ENCODE measurements at places on chromosomes 5 and 9.
A peak's percentile ranks its signal among the peaks of the same experiment; 100 is the strongest.

DNA sequence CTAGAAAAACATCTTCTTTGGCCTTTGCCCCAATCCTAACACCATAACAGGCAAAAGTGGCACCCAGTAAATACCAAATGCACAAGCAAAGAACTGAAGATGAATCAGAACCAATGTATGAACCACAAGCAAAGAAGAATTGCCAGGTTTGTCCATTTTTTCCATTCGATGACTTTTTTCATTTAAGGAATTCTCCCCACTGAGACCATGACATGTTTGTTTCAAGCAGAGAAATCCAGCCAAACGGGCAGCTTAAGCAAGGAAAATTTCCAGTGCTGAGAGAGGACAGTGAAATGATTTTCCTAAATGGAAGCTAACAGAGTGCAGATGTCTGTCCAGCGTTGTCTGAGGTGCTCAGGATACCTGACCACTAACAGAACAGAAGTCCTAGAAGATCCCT is 203.7 kb downstream of the ADAMTS12 start:
- DNase-seq = no peak

GRCh38 chr5:101838435-101838834 is 457.6 kb downstream of the SLCO4C1 start:
- no peak for DNase-seq

DNA sequence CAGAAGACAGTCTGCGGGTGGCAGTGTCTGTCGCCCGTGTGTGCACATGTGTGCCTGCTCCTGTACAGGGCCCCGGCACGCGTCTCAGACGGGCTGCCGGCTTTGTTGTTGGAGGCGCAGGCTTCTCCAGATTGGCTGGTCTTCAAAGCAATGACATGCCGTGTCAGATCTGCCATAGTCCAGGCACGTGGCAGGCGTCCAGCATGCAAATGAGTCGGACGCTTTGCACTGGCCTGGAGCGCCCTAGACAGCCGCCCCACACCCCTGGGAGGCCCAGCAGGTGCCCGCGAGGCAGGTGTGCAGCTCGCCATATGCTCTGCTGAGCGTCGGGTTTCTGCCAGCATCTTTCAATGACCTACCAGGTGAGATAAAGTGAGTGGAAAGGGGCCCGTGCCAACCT is 71.5 kb downstream of the GADD45G start:
- DNase-seq = peak; percentile 91

DNA sequence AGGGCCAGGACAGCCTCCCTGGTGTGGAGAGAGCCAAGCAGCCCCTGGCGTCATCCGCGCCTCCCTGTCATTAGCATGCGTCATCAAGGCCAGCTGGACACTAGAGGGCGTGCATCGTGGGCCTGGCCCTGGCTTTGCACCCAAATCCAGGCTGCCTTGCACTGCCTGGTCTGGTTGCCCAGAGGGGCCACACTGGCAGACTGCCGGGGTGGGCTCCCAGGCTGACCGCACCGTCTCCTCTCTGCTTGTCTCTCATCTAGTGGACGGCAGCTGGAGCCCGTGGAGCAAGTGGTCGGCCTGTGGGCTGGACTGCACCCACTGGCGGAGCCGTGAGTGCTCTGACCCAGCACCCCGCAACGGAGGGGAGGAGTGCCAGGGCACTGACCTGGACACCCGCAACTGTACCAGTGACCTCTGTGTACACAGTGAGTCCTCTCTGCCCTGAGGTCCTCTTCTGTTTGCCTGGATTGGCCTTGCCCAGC is 29.0 kb downstream of the HK3 start:
- DNase-seq = no peak

- no peak for DNase-seq
Measured at GRCh38 chr5:147382776-147383175, 127.1 kb downstream of the DPYSL3 start.

DNA sequence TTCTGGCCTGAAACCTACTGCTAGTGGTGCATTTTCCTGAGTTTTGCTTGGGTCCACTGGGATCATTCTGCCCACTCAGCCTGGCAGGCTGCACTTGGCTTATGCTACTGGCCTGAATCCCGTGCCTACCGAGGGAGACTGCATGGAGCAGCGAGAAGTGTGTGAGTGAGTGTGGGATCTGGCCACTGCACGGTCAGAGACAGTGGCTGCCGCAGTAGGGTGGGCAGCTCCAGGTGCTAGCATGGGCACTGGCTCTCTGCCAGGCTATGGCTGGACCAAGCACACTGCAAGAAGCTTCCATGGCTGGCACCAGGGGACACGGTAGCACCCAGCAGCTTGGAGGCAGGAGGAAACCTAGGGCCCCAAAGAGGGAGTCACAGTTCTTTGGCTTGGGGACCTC is 1058.7 kb upstream of the ACO1 start:
- no peak for DNase-seq

DNA sequence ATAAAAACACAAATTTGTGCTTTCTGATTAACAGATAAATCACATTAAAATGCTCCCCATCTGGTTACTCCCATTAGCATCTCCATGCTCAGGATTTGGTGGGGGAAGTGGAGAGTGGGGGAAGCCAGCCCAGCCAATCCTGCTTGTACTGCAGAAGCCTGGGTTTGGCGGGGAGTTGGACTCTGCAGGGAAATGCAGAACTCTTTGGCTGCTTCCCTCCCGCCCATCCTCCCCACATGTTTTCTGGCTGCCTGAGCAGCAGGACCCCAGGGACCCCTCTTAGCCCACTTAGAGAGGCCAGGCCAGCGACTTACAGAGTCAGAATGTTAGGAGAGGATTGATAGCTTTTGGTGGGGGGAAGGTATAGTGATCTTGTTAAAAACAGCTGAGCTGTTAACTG is 59.5 kb upstream of the FOXI1 start:
- no peak for DNase-seq

GRCh38 chr5:84086511-84086910 is 298.2 kb downstream of the EDIL3 start:
- no peak for DNase-seq
